ENCODE measurements at places on chromosomes 4 and X.

DNA sequence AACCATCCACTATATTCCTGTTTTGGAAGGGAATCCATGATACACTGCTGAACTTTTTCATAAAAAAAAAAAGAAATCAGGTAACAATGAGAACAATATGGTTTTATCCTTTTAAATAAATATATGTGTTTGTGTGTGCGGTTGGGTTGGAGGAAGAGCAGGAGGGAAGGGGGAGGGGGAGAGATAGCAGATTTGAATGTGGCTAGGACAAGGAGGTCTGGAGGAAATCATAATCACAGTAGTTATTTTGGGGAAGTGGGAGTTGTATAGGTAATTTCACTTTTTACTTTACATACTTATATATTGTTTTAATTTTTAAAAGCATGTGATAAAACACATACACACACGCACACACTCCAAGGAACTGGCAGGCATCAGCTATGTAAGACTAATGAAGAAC is 134.5 kb upstream of the MBNL3 start:
- DNase-seq = no peak

DNA sequence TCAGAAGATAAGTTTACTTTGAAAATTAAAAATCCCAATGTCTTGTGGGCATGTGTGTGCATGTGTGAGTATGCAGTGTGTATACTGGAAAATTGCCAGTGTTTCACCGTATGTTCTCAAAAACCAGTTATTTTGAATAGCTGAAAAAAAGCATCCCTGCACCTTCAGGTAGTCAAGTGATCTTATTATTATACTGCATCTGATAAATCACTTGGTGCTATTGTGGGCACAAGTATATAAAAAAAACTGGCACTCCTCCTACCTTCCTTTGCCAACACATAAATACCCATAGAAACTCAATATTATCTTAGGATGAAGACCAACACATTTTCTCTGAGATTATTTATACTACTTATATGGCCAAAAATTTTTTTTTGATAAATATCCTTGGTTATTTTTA is 91.5 kb upstream of the MAP9 start:
- no peak for DNase-seq

DNA sequence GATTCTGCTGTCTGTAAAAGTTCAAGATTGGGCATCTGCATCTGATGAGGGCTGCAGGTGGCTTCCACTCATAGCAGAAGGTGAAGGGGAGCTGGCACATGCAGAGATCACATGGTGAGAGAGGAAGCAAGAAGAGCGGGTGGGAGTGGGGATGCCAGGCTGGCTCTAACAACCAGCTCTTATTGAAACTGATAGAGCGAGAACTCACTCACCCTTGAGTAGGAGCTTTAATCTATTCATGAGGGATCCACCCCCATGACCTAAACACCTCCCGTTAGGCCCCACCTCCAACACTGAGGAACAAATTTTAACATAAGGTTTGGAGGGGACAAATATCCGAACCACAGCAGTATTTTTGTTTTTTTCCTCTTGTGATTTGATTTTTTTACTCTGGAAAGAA is 45.8 kb downstream of the PHOX2B start:
- DNase-seq = no peak

DNA sequence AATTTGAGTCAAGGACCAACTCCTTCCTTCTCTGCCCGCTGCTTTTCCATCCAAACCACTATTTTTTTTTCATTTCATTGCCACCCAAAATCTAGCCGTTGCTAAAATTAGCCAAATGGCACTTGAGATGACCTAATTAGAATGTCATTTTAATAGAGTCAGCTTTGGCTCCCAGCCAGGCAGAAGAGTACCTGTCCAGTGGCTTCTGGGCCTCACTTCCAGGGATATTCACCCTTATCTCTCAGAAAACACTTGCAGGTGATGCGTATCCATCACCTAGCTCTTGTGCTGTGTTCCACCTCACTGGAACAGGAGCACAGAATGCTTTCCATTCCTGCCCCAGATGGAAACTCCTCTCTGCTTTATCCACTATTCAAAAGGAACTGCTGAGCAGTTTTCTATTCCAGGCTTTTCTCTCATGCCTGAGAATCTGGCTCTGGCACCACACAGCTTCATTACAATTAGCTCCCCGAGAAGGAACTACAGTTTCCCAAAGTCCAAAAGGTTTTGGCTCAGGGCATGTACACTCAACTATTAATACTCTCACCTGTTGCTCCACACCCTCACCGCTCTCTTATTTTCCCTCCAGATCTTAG is 18.5 kb downstream of the MAGEA9B start:
- no peak for DNase-seq

DNA sequence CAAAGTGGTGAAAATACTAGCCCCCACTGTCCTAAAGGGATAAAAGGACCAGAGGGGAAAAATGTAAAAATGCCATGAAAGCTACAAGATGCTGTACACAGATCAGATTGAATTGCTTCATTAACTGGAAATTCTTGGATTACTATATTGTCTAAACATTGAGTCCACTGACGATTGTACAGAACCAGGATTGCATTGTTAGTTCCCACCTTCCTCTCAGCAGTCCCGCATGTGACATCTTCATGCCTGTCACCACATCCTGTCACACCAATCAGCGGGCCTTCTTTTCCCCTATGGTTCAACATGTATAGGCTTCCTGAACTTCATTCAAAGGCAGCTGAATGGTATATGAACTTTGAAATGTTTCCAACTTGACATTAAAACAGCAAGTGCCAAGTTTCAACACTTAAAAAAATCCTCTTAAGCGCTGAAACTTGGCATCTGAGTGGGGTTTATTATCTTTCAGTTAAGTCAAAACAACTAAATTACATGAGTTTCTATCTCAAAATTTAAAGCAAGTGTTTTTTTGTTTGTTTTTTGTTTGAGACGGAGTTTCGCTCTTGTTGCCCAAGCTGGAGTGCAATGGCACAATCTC is 24.6 kb downstream of the ZRSR2 start:
- DNase-seq = no peak

- no peak for DNase-seq
Observed at GRCh38 chr4:98540803-98541202, 117.6 kb downstream of the TSPAN5 start.

DNA sequence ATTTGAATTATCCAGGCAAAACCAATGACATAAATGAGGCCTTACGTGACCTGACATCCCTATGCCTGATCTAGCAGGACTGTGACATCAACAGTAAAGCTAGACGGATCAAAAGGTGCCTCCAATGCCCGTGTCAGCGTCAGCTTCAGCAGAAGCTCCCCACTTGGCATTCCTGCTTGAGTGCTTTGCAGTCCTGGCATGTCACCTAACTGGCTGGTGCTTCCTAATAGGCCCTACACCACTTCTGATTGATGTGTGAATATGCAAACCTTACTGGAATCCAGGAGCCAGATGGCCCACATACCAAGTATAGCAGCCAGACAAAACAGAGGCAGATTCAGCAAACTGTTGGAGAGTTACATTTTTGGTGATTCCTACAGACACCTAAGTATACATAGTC is 224.2 kb downstream of the DMD start:
- no peak for DNase-seq
